ENCODE measurements at places on chromosomes 7 and 10. TPM values are rescaled to one million over a fixed set of nuclear protein-coding genes. Genes with fewer than 3 reads are reported as not detected.
A peak's percentile ranks its signal among the peaks of the same experiment; 100 is the strongest.

GRCh38 chr7:87735360-87735759 is 107.2 kb downstream of the RUNDC3B start:
- DNase-seq, result no peak

- DNase-seq, result peak; percentile 58
Measured at GRCh38 chr7:51121931-51122425, 194.6 kb downstream of the COBL start.

- peak; percentile 97 for DNase-seq
Measured at GRCh38 chr10:80136134-80136571, 3.6 kb downstream of the PLAC9 start.

ZNF25 gene
- 19.3 TPM for total RNA-seq

CYP2C19 gene
- total RNA-seq, result 0.15 TPM

CALML3 gene
- total RNA-seq, result not detected

CFAP69 gene
- 3.4 TPM for total RNA-seq

All from left cardiac atrium (tissue), 4 donors.